Effector memory CD8-positive, alpha-beta T cell (primary cell): ENCODE measurements at places on chromosomes 4 and X.

DNA sequence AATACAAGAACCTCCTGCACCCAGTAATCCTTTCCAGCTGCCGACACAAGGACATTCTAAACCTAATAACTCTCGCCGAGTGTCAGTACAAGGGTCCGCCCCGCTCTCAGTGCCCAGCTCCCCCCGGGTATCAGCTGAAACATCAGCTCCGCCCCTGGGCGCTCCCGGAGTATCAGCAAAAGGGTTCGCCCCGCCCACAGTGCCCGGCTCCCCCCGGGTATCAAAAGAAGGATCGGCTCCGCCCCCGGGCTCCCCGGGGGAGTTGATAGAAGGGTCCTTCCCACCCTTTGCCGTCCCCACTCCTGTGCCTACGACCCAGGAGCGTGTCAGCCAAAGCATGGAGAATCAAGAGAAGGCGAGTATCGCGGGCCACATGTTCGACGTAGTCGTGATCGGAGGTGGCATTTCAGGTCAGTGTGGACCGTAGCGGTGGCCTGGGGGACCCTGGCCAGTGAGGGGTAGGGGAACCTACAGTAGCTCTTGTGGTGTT lies at the start of gene MAOA:
Gene MAOA (plus strand): TSS at position 295 of the 490 bp plus-strand sequence. CDS start 43 bp downstream, at position 338.
- DNase-seq = peak; percentile 8

DNA sequence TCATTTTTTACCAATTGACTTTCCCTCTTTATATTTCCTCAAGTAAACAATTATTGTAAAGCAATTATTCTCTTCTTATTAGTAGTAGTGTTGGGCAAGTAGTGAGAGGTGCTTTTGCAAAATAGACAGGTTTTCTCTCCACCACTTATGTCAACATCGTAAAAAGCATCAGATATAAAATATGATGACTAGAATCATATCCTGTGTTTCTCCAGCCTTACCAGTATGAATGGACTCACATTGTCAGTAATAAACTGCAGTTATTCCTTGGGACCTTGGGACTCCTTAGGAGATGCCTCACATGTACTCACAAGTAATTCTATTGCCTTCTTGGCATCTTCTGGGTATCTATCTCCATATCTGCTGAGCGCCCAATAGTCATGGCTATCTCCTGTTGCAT lies 40.4 kb upstream of the BRS3 start:
- DNase-seq = no peak

DNA sequence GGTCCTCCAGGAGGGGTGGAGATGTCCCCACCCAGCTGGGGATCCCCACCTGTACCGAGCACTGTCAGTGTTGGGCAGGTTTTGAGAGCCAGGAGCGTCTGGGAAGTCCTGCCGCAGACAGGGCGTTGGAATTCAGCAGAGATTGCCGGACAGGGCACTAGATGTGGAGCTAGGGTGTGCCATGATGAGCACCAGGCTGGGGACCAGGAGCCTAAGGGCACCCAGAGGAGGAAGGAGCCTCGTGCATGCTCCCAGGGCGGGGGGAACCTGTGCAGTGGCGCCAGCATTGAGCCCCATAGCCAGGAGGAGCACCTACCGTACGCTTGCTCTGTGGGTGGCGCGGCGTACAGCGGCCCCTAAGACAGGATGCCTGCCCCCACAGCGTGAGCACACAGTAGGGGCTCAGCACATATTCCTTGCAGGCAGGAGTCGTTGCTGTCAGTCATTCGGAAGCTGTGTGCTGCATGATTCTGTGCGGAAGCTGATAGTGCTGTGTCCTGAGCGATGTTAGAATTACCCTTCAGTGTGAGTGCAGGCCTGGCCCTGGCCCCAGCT lies 18.8 kb upstream of the TADA2B start:
- DNase-seq = no peak

GRCh38 chr4:26062215-26062614 lies 148.2 kb downstream of the SMIM20 start:
- no peak for DNase-seq

DNA sequence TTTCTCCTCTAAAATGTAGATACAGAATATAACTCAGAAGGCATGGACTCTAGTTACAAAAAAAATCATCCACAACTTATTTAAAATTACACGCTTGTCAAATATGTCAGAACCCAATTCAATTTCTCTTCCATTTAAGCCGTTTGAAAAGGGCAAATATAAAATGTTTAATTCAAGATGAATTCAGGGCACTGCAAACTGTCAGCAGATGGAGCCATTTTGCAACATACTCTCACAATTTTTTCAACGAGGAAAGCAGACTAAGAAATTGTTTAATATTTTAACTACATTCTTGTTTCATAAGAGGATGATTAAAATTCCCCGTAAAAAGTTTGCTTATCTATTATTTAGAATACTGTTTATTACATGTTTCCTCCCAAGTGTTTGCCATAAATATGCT lies 321.3 kb upstream of the CPXCR1 start:
- no peak for DNase-seq

DNA sequence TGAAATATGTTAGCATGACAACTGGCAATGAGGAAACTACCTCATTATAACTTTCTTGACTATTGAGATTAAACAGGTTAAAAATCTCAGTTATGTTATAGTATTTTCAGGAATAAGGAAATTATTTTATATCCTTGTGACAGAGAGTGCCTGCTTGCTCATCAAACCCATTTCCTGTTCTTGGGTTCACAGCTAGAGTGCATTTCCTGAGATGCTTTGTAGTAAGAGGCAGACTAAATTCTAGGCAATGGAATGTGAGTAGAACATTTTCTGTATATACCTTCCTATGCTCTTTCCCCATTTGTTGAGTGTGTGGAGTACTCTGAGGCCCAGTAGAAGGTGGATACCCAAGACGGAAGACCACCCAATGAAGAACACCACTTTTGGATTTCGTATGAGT lies 96.9 kb upstream of the CASK start:
- no peak for DNase-seq

- DNase-seq = no peak
Observed at GRCh38 chr4:93960450-93960849, 131.9 kb downstream of the ATOH1 start.
